ENCODE measurements at places on chromosomes 7 and 10. TPM values are rescaled to one million over a fixed set of nuclear protein-coding genes. Genes with fewer than 3 reads are reported as not detected.

NEBL gene
- total RNA-seq, result 1.4 TPM

UTF1 gene
- total RNA-seq, result not detected

DNA sequence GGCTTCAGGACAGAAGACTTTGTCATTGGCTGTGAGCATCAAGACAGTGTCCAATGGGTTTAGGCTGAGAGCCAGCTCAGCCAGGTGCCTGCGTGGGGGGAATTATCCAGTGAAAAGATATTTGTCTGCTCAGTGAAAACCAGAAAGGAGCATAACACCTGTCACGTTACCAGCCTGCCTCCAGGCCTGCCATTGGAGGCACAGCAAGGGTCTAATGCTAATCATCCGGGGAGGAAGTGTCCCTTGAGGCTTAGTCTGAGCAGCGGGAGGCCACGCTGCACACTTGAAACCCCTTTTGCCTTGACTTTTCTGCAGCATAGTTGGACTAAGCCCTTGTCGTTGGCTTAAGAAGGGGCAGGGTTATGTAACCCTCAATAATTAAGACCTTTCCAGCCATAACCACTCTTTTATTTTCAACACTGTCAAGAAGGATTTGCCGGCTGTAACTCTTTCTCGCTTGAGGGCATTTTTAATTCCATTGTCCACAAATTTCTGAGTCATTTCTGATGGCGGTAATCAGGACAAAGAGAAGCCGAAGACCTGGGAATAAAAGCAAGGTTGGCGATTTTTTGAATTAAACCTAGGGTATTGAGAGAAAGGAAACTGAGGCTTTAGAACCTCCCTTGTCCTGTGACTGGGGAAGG, 639.6 kb upstream of the FOXK1 start:
- DNase-seq, result no peak

GRCh38 chr10:46992803-46993561, 81.8 kb downstream of the PTPN20 start:
- no peak for DNase-seq

GRCh38 chr10:113497198-113497597, 55.7 kb upstream of the HABP2 start:
- no peak for DNase-seq

DNA sequence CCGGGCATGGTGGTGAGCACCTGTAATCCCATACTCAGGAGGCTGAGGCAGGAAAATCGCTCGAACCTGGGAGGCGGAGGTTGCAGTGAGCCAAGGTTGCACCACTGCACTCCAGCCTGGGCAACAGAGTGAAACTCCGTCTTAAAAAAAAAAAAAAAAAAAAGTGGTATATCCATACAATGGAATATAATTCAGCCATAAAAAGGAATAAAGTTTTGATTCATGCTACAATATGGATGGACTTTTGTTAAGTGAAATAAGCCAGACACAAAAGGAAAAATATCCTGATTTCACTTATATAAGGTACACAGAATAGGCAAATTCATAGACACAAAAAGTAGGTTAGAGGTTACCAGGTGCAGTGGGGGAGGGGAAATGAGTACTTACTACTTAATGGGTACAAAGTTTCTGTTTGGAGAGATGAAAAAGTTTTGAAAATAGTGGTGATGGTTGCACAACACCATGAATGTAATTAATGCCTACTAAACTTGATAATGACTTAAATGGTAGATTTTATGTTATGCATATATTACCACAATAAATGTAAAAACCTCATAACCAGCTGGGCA, 53.9 kb downstream of the FGFR2 start:
- no peak for DNase-seq

CREB5 gene
- total RNA-seq, result 0.58 TPM

DNA sequence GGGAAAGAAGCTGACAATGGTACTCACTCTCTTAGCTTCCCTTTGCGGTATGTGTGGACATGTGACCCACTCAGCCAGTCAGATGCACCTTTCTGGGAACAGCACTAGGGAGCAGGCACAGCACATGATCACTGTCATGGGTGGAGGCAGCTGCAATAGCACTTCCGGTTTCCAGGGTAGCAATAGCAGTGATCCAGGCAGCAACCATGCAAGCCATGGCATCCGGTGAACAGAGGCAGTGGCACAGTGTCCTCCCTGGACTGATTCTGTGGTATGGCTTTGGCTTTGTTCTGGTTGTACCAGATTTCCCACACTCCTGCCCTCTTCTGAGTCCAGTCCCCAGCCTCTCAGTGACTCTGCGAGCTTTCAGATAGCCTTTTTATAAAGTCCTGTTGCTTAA, 86.8 kb upstream of the NAMPT start:
- no peak for DNase-seq

DNA sequence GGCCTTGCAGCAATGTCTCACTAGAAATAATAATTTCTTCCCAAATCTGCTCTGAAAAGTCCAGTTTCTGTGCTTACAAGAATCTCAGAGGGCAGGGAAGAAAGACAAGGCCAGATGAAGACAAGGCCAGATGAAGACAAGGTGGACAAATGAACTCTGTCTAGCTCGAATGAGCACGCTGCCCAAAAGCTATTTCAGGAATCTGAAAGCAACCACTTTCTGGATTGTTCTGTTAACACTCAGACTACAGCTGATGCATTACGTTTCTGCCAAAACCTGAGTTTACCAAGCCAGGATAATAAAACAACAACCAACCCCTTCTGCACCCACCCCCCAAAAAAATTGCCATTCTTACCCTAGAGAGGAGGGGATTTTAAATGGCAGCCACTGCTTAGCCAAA, 1073.6 kb downstream of the SORCS3 start:
- DNase-seq, result no peak

TMEM176A gene
- total RNA-seq, result 0.73 TPM

- DNase-seq, result no peak
Measured at GRCh38 chr10:63247771-63248170, 114.6 kb downstream of the NRBF2 start.

GRCh38 chr7:128705891-128706333, 33.2 kb upstream of the CALU start:
- DNase-seq, result no peak

- DNase-seq, result no peak
Measured at GRCh38 chr7:2944739-2945138, 98.9 kb downstream of the CARD11 start.

DNA sequence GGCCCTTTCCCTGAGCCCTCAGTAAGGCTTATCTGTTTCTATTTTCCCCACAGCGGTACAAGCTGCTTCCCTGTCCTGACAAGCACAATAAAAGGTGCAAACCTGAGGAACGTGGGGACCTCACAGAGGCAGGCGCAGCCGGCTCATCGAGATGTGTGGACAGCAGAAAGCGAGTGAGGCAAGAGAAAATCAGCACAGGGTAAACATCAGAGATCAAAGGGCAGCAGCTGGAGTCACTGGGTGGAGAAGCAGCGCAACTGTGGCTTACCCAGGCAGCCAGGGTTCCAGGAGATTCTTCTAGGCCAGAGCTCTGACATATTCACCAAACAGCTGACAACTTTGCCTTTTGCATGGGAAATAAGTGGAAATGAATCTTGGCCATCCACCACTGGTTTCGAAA, 212.6 kb downstream of the WDR11 start:
- DNase-seq, result no peak

GRCh38 chr7:95859429-95859828, 87.1 kb downstream of the DYNC1I1 start:
- no peak for DNase-seq

FOXP2 gene
- total RNA-seq, result not detected
